Left renal cortex interstitium (tissue), 4 donors: ENCODE measurements at places on chromosomes 2 and 18.

DNA sequence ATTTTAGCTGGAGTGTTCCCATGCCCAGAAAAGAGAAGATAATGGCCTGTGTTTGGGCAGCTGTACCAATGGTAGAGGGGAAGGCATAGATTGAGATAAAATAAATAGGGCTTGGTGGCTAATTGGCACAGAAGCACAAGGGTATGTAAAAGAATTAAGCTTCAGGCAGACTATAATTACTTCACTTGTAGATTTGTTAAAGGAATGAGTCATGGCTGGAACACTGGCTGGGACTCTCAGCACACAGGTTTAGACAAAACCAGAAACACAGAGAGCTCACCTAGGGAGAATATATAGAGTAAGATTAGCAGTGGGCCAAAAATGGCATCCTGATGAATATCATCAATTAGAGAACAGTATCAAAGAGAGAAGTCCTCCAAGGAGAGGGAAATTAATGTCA is 198.3 kb upstream of the FIGN start:
- no peak for DNase-seq

- no peak for DNase-seq
These were observed 176.5 kb downstream of the LTBP1 start for GRCh38 chr2:33123216-33123615.

DNA sequence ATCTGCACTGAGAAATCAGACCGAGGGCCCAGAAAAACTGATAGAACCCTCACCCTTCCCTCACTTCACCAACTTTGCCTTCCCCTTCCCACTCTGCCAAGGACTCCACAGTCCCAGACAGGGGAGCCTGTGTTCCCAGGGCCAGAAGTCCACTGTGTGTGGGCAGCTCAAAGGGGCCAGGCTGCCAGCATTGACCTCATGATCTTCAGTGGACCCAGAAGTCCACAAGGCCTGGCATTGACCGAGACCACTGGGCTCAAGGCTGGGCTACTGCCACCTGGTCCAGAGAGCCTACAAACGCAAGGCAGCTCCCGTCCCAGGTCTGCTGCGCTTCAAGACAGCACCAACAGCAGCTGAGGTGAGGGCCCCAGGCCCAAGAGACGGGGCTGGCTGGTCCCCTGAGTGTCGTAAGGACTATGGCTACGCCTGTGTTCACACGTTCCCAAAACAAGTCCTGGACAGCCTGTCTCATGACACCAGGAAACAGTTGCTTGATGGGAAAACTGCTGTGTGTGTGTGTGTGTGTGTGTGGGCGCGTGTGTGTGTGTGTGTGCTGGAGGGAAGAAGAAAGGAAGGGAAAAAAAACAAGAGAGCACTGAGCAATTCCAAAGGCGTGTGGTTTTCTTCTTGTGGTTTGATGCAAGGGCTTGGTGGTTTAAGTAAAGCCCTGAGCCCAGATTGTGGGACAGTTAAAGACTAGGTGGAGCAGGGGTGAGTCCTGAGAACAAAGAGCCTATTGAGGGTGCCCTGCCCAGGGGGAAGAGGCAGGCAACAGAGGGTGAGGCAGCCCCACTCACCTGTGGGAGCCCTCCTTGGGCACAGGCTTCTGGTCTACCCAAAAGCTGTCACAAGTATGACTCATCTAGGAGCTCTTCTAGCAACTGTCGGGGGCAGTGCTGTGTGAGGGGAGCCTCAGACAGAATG is 46.6 kb upstream of the ZBTB7C start:
- DNase-seq: no peak

DNA sequence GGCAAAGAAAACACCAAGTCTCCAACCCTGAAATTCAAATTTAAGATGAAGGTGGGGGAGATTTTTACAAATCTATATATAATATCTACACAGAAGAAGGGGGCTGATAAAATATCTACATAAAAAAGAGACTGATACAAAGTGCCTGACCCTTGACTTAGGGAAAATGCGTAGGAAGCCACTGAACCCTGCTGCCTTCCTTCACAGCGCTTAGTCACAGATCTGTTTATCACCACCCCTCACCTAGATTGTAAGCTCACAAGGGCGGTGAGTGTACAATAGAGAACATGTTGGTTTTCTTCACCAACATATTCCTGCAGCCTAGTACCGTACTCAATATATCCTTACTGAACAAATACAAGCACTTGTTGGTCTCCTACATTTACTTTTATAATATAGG is 54.3 kb downstream of the NOL10 start:
- no peak for DNase-seq

GRCh38 chr18:56246916-56247315 is 391.5 kb downstream of the TXNL1 start:
- DNase-seq: no peak

DNA sequence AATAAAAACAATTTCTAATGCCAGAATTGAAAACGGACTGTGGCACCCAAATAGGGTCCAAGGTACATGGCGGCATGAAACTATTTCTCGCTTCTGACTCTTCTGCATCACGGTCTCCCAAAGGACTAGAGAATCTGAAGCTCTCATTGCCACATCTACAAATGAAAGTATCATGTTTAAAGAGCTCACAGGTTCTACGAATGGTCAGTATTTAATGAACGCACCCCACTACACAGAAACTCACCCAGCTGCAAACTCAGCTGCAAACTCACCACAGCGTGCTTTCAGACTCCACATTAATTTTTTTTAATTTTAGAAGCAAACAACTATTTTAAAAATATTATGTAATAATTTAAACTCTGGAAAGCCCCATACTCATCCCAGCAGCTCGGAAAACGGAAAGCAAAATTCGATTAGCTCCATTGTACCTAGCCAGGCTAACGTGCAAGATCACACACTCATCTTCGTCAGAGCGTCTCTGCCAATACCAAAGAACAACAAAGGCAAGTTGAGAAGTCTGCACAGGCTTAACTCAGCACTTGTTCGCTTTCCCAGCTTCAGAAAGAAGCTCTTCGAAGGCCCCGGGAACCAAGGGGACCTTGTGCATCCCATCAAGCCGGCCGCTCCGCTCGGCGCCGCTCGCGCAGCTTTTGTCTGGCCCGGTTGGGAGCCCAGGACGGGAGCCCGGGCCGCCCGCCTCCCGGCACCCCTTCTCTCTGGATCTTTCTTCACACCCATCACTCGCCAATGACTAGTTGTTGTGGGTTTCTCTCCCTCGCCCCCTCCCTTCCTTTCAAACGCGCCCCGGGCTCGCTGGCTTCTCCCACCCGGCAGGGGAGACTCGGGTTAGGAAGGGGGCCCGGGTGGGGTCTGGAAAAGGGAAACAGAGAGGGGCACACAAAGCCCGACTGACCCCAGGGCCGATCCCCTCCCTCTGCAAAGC is 785 bp downstream of the CLASP1 start:
- DNase-seq: peak; percentile 41

GRCh38 chr2:232979871-232980461 is 33.1 kb downstream of the NGEF start:
- no peak for DNase-seq

- DNase-seq: no peak
These were observed 51.6 kb downstream of the MAPK4 start for GRCh38 chr18:50611529-50611941.

- DNase-seq: no peak
These were observed 913.3 kb downstream of the CPS1 start for GRCh38 chr2:211469664-211470059.

GRCh38 chr2:199660167-199660566 is 190.8 kb downstream of the FTCDNL1 start:
- no peak for DNase-seq
